ENCODE measurements at places on chromosomes 2 and 18. TPM values are rescaled to one million over a fixed set of nuclear protein-coding genes. Genes with fewer than 3 reads are reported as not detected.

The RELCH gene
- 49.0 TPM for total RNA-seq

The RNF144A gene
- total RNA-seq, result 9.1 TPM

The GALR1 gene
- total RNA-seq, result 0.34 TPM

The UGT1A5 gene
- total RNA-seq, result 0.41 TPM

The EFEMP1 gene
- total RNA-seq, result 46.3 TPM

The PDCL3 gene
- 27.2 TPM for total RNA-seq

The IL1R2 gene
- 11.4 TPM for total RNA-seq

The MC5R gene
- total RNA-seq, result not detected

The CCDC102B gene
- 16.5 TPM for total RNA-seq

The STK16 gene
- total RNA-seq, result 20.5 TPM

The NAT8 gene
- total RNA-seq, result not detected

The SLC14A1 gene
- 31.8 TPM for total RNA-seq

The CAPN13 gene
- total RNA-seq, result 2.0 TPM

The FAM237A gene
- not detected for total RNA-seq

The MLPH gene
- 393 TPM for total RNA-seq

The C2orf66 gene
- total RNA-seq, result not detected

The RAD51AP2 gene
- 4.2 TPM for total RNA-seq

The POLR1A gene
- 13.0 TPM for total RNA-seq

The C1GALT1C1L gene
- 2.3 TPM for total RNA-seq

The CAPN14 gene
- total RNA-seq, result 0.80 TPM

Measured in prostate gland (tissue), 2 donors.